ENCODE measurements at places on chromosomes 7 and 10.

DNA sequence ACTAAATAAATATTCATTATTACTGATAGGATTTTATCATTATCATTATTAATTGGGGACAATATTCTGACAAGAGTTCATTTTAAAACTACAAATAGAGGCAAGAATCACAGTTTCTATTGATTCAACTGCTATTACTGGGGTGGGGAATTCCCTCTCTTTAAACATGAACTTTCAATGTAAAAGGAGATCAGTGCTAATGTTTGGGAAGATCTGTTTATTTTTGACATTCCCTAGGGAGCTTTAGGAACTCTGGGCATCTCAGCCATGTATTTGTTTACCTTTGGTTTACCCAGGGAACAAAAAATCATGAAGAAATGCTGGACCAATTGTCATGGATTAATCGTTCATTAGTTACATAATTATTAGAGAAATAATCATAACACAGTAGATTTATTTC is 443.2 kb upstream of the AKR1E2 start:
- DNase-seq: no peak

- no peak for DNase-seq
These were observed 271.1 kb downstream of the PTPRN2 start for GRCh38 chr7:158316466-158317031.

DNA sequence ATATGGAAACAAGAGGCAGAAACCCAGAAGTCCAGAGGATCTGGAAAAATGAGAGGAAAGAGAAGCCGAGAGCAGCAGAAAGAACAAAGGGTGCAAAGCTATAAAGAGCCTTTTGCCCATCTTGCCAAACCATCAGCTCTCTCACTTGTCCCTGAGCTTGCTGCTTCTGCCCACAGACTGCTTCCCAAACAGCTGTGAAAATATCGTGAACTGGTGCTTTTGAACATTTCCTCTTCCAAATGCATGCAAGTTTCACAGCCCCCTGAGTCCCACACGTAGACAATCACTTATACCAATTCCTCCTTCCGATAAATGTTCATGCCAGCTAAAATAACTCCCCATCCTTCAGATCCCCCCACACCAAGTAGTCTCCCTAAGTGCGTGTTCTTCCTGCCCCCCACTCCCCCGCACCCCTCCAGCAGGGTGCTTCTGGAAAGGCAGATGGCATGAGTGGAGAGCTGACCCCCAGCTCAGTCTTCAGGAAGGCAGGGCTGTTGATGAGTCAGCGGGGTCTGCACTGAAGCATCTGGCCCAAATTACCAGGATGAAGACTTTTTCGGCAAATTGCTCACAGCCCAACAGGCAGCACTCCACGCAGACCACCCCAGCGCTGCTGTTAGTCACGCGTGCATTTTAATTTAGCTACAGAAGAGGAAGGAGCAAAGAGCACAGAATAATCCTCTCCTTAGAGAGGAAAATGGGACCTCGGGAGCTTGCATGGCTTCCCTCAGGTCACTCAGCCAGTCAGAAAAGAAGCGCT is 76.1 kb upstream of the KCNMA1 start:
- DNase-seq: no peak

DNA sequence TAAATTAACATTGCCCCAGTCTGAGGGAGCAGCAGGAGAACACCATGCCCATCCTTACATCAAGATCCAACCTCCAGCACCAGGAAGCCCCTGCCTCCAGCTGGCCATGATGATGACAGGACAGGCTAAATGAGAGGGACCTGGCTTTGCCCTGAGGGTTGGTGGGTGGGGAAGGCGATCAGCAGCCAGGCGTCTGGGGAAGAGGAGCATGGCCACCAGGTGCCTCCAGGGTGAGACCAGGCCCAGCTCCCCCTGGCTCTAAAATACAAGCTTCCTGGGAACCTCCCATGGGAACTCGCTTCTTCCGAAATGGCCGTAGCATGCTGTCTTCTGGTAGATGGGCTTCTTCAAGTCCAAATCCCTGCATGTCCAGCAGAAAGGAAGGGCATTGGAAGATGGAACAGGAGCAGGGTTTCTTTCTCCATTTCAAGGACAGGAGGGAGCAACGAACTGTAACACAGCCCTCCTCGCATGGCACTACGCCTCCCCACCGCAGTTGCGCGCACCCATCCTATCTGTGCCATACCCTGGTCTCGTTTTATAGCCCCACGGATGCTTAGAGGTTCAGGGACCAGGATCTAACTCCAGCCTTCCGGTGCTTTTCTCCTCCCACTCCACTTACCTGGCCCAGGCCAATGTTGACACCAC is 15.8 kb downstream of the MAT1A start:
- no peak for DNase-seq

DNA sequence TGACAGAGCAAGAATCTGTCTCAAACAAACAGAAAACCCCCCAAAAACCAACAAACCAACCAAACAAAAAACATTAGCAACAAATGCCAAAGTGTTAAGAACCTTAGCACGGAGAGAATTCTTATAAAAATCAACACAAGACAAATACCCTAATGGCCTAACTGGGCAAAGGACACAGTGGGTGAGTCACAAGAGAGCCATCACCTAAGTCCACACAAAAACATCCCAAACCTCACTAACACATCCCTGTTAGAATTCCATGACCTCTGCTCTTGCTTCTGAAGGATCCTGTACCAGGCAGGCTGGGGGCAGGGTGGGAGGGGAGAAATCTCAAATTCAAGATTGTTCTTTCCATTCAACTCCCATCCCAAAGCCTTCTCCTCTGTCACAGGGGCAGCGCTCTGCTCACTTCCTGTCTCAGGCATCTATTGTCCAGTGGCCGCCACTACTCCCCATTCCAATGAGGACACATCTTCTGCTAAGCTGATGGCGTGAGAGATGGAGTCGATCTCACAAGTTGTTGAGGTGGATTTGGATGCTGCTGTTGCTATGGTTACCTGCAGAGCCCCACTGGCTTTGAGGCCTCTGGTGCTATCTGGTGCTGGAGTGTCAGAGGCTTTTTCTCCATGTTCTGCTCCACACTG is 9.2 kb downstream of the IL15RA start:
- no peak for DNase-seq

Measured in small intestine (tissue), 16 donors.